IPS DF 19.7 (cell line): ENCODE measurements at places on chromosomes 2 and 18.
A peak's percentile ranks its signal among the peaks of the same experiment; 100 is the strongest.

- no peak for DNase-seq
Measured at GRCh38 chr18:57004366-57005121, 142.3 kb upstream of the BOD1L2 start.

- DNase-seq = no peak
Measured at GRCh38 chr2:13046557-13047165, 329.9 kb downstream of the TRIB2 start.

- DNase-seq = no peak
Measured at GRCh38 chr2:180405520-180405919, 398.4 kb upstream of the CWC22 start.

DNA sequence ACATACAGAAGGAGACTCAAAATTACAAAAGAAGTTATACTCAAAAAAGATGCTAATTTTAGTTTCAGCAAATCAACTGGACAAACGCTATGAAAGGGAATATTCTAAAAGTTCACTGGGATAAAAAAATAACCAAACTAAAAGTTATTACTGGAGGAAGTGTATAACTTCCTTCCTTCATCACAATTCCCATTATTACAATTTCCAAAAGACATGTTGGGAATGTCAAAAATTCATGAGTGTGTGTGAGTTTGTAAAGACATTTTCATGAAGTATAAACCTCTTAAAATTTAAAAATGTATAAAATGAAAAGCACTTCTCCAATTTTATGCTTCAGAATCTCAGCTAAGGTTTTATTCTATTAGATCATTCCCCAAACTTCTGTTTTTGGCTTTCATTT, 67.8 kb downstream of the MERTK start:
- no peak for DNase-seq

- no peak for DNase-seq
Measured at GRCh38 chr2:122239440-122239839, 484.0 kb downstream of the TSN start.

GRCh38 chr2:145025382-145025781, 505.5 kb upstream of the ZEB2 start:
- DNase-seq = no peak

DNA sequence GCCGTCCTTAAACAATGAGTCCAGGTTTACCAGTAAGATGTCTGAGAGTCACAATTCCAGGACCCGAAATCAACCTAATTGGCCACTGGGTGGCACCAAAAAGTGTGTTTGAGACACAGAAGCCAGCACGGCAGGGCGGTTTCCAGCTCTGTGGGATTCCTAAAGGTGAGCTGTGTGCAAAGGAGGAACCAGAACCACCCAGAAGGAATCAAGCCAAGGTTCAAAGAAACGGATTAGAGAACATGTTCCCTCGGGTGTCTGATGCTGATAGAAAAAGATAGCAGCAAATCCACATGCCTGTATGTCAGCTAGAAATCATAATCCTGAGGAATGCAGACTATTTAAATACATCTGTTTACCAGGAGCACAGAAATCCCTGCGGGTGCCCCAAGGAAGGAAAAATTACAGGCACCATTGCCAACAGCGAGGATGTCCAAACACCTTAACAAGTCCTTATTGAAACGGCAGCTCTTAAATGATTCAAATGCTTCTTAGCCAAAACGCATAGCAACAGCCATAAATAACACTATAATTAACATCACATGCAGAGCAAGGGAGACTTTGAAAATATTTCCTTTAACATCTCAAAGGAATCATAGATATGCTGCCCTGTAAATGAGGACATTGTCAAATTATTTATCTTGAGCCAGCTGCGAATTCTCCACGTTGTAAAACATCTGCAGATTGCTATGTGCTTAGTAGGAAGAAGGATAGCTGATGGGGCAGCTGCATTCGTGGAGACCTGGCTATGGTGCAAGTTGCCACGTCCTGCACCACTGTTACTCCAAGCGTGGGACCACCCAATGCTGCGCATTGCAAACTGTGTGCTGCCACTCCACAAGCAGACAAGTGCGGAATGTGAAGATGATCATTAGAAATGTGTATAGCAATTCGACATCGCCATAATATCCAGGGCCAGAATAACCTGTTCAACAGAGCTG, 318.7 kb upstream of the NCKAP5 start:
- peak; percentile 54 for DNase-seq

GRCh38 chr2:18209934-18210639, 331.6 kb downstream of the KCNS3 start:
- no peak for DNase-seq

GRCh38 chr2:42932271-42933151, 140.1 kb upstream of the HAAO start:
- DNase-seq = no peak

GRCh38 chr2:134258684-134259388, 5.0 kb downstream of the MGAT5 start:
- no peak for DNase-seq

DNA sequence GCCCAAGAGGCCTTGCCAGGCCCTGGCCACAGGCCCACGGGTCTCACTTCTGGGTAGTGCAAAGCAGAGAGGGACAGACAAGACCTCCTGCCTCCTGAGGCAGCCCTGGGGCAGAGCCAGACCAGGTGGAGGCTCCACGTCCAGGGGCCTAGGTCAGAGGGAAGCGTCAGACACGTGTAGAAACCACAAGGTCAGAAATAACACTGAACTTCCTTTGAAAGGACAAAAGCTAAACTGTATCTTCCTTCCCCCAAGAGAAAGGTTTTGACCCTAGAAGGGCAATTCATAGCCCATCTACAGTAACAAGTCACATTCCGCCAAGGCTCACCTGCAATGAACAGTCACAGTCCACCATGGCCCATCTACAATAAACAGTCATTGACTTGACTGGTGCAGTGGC, 17.9 kb downstream of the SDC1 start:
- DNase-seq = no peak

DNA sequence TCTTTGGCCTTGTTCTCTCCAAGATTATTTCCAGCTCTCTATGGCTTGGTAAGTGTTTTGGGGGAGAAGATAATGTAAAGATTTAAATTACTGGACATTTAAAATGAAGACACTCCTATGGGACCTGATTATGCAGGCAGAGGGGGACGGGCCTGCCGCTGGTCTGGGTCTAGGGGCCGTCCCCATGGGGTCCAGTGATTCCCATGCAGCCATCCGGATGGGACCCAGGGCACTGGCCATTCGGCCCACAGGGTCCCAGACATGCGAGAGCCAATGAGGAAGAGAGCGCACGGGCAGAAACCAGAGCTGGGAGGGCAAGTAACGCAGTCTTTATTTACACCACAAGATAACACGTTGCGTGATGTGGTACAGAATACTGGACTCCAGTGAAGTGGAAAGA, 200.0 kb downstream of the TWIST2 start:
- DNase-seq = no peak

DNA sequence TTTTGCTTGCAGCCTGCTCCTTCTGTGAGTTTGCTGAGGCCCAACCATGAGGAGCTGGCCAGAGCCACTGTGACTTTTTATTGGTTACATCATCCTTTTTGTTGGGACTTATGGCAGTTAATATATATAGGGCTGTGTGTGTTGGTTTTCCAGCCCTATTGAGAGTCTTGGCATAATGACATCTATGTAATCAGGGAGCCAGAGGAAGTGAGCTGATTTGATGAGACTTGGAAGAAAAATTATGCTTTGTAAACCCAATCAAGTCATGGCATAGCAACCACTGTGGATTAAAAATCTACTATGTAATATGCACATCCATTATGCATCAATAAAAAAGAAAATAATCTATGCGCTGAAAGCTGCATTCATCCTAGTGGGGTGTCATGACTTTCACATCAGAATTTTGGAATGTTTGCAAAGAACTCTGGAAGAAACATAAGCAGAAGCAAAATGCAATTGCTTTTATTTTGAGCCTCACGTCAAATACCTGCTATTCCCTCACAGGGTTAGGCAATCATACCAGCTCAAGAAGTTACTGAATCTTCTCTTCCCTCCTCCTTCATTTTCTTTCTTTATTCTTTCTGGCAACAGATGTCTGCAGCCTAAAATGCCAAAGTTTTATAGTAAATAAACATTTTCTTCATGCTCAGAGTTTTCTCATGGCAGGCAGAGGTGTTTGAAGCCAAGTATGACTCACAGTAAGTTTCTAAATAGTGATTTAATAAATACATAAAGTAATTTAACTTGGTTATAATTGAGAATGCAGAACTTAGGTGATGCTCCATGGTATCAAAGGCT, 308.5 kb downstream of the KCNS3 start:
- no peak for DNase-seq

DNA sequence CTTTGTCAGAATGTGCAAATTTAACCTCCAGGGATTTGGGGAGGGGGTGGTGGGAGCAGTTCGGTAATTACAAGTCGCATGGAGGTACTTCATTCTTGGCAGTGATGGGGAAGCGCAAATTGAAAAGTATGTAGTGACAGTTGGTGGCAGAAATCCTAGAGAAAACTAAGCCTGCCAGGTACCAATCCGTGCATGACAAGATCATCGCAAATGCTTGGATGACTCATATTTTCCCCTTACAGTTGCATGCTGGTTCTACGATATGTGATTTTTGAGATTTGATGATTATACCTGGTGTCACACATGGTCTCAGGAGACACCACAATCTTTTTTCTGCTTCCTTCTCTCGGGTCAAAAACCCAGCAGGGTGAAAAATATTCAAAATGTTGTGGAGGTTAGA, 479.7 kb upstream of the ID2 start:
- no peak for DNase-seq

- DNase-seq = no peak
Measured at GRCh38 chr2:190763901-190764514, 115.1 kb downstream of the NAB1 start.

DNA sequence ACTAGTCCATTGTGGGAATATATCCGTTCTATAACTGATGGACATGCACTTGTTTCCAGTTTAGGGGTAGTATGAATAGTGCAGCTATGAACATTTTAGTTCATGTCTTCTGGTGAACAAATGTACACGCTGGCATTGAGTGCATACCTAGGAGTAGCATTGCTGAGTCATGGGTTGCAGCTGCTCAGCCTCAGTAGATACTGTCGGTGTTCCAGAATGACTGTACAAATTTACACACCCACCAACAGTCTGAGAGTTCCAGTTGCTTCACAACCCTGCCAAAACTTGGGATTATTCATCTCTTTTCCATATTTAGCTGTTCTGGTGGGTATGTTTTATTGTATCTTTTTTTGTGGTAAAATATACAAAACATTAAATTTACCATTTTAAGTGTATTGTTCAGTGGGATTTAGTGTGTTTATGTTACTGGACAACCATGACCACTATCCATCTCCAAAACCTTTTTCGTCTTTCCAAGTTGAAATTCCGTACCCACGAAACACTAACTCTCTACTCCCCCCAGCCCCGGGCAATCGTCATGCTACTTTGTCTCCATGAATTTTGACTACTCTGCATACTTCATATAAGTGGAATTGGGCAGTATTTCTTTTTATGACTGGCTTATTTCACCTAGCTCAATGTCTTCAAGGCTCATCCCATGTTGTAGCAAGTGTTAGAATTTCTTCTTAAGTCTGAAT, 281.0 kb downstream of the PRKCE start:
- DNase-seq = no peak

DNA sequence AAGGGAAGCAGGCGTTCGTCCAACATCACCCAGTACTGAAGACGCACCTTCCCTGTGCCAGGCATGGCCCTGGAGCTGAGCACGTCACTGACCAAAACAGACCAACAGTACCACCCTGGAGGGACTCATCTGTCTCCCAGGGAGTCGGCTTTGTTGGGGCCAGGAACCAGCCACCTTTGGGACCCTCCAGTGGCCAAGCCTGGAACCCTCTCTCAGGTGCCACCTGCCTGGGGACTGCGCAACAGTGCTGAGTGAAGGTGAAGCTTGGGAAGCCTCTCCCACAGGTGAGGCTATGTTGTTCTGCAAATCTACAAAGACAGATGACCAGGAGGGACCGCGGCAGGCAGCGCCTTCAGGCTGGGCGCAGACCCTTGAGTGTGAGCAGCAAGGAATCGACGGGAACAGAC, 91.4 kb upstream of the OTOS start:
- no peak for DNase-seq

- DNase-seq = no peak
Measured at GRCh38 chr18:25228410-25228809, 123.6 kb downstream of the ZNF521 start.

DNA sequence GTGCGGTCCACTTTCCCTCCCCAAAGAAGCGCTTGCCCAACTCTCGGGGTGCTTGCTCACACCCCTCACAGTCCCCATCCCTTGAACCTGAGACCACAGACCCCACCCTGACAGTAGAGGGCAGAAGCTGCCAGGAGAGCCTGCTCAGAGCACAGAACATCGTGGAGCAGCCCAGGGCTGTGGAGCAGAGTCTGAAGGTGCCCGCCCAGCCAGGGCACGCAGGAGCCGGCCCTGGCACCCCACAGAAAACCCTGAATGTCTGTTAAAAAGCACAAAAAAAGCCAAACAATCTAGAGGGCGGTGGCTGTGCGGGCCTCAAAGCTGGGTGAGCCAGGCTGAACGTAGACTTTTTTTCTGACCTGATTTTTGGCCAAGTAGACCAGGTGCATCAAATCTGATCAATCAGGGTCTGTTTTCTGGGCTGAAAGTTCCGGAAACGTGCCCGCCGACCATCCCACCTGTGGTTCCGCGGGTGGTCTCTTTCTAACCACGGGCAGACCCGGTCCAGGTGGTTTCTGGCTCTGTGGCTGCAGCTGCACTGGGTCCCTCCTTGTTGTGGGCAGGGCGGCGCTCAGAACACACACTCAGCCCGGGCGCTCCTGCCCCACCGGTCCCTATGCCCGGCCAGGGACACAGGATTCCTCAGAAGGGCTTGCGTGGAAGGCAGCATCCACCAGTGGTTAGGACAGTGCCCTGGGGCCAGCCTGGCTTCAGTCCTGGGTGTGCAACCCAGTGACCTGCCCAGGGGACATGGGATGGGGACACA, 66.3 kb downstream of the SLC66A2 start:
- no peak for DNase-seq

GRCh38 chr18:67199993-67200617, 316.4 kb downstream of the DSEL start:
- no peak for DNase-seq

GRCh38 chr2:230447455-230448451, 31.8 kb downstream of the SP100 start:
- DNase-seq = no peak

DNA sequence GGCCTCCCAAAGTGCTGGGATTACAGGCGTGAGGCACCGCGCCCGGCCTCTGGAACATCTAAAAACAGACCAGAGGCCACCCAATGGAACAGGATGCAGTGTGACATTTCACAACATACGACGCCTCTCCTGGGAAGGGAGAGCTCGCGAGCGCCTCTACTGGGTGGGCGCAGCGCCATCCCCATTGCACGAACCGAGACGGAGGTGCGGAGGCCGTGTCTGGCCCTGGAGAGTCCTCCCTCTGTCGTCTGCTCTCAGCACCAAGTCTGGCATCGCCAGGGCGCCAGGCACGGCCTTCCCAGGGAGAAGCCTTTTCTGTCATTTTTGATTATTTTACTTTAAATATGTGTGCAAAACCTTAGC, 9.4 kb upstream of the GBX2 start:
- no peak for DNase-seq
